ENCODE measurements at places on chromosomes 13 and 19. TPM values are rescaled to one million over a fixed set of nuclear protein-coding genes. Genes with fewer than 3 reads are reported as not detected.

GRCh38 chr13:32427852-32428580 lies at the start of gene N4BP2L1:
Gene N4BP2L1, minus strand, starts transcription at chr13:32428130. Its CDS starts 48 bp downstream, at chr13:32428082.
- peak within 1 kb of the TSS; percentile 88 for H3K27ac ChIP-seq
- H3K27me3 ChIP-seq: no peaks in the 10 kb centered on the region
- H3K4me3 ChIP-seq: peak within 1 kb of the TSS; percentile 91
- no peaks in the 10 kb centered on the region for H3K36me3 ChIP-seq
- peak; percentile 87 for DNase-seq

- no peaks in the 10 kb centered on the region for H3K27me3 ChIP-seq
- H3K4me3 ChIP-seq: no peak overlapping the region
- no peak for DNase-seq
- no peak overlapping the region for H3K27ac ChIP-seq
- H3K36me3 ChIP-seq: no peaks in the 10 kb centered on the region
These were observed 9.3 kb downstream of the C13orf42 start for GRCh38 chr13:51101636-51102235.

GRCh38 chr13:113539822-113540221 lies 44.7 kb upstream of the TFDP1 start:
- peak; percentile 22 for DNase-seq
- H3K27ac ChIP-seq: no peak overlapping the region
- no peaks in the 10 kb centered on the region for H3K4me1 ChIP-seq
- H3K36me3 ChIP-seq: peaks cover 44% of the 10 kb centered on the region

DNA sequence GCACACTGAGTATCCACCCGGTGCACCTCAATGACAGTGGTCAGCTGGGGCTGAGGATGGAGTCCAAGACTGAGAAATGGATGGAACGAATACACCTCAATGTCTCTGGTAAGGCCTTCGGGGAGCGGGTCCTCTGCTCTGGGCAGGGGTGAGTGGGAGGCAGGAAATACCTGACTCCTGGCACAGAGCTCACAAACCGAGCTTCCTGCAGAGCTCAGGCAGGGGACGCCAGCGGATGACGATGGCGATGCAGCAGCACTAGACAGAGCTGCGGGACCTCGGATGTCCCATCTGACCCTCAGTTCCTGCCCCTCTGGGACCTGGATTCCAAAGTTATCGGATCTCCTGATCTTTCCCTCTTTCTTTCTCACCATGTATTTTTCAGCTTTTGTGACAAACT lies 3.8 kb downstream of the CD22 start:
- H3K27me3 ChIP-seq: no peaks in the 10 kb centered on the region
- no peaks in the 10 kb centered on the region for H3K36me3 ChIP-seq
- no peak overlapping the region for H3K27ac ChIP-seq
- no peak for DNase-seq
- H3K4me1 ChIP-seq: no peaks in the 10 kb centered on the region

DNA sequence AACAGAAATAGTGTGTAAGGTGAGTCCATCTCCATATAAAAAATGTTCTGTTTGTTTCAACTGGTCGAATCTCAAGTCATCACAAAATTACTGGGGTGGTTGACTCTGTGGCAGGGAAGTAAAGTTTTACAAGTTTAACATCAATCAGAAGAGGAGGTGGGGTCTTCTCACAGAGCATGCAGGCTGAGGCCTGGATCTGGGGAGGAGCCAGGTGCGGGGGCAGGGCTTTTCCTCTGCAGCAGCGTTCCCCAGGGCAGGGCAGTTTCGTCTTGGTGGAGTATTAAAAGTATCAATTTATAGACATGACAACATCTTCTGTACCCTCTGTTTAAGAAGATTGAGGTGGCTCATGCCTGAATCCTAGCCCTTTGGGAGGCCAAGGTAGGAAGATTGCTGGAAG lies 68.8 kb downstream of the SLC7A9 start:
- H3K36me3 ChIP-seq: no peaks in the 10 kb centered on the region
- no peak overlapping the region for H3K4me3 ChIP-seq
- no peaks in the 10 kb centered on the region for H3K27me3 ChIP-seq
- H3K4me1 ChIP-seq: no peaks in the 10 kb centered on the region
- no peak for DNase-seq

DNA sequence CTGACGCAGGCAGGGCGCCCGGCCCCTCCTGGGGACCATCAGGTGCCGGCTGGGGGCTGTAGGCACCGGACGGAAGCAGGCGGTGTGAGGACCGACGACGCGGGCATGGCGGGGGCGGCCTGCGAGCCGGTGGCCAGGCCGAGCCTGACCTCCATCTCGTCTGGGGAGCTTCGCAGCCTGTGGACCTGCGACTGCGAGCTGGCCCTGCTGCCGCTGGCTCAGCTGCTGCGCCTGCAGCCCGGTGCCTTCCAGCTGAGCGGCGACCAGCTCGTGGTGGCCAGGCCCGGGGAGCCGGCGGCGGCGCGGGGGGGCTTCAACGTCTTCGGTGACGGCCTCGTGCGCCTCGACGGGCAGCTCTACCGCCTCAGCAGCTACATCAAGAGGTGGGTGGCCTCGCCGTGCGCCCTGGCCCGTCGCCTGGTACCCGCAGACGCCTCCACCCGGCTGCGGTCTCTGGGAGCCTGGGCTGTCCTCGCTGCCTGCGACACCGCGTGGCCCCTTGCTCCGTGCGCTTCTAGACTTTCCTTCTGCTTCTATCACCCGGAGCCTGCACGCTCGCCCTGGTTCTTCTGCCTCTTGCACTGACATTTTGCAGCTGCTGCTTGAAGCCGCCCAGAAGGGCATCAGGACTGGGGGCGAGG lies 460 bp downstream of the MEDAG start:
- no peak for DNase-seq
- H3K36me3 ChIP-seq: no peaks in the 10 kb centered on the region
- peak overlapping the region; percentile 54 for H3K4me3 ChIP-seq
- peak overlapping the region; percentile 77 for H3K27ac ChIP-seq

- DNase-seq: no peak
- H3K27ac ChIP-seq: no peak overlapping the region
- H3K27me3 ChIP-seq: peaks cover 3% of the 10 kb centered on the region
These were observed 68.3 kb downstream of the ATP8A2 start for GRCh38 chr13:25440061-25440460.

- H3K27ac ChIP-seq: no peak overlapping the region
- no peaks in the 10 kb centered on the region for H3K27me3 ChIP-seq
- no peaks in the 10 kb centered on the region for H3K36me3 ChIP-seq
- peaks cover 17% of the 10 kb centered on the region for H3K4me1 ChIP-seq
These were observed 42.5 kb downstream of the IRS2 start for GRCh38 chr13:109743706-109744453.

- H3K27me3 ChIP-seq: no peaks in the 10 kb centered on the region
- no peak overlapping the region for H3K4me3 ChIP-seq
- H3K36me3 ChIP-seq: no peaks in the 10 kb centered on the region
- DNase-seq: no peak
These were observed 1.6 kb upstream of the FCGBP start for GRCh38 chr19:39936020-39936419.

- no peak overlapping the region for H3K4me3 ChIP-seq
- no peak for DNase-seq
- peaks cover 26% of the 10 kb centered on the region for H3K27me3 ChIP-seq
- H3K36me3 ChIP-seq: no peaks in the 10 kb centered on the region
- H3K4me1 ChIP-seq: peaks cover 14% of the 10 kb centered on the region
These were observed 6.4 kb downstream of the DACH1 start for GRCh38 chr13:71860547-71861138.

- DNase-seq: peak; percentile 97
- peaks cover 84% of the 10 kb centered on the region for H3K27me3 ChIP-seq
- no peak within 1 kb of the TSS for H3K27ac ChIP-seq
- H3K36me3 ChIP-seq: no peaks in the 10 kb centered on the region
- H3K4me3 ChIP-seq: no peak within 1 kb of the TSS
- no peaks in the 10 kb centered on the region for H3K4me1 ChIP-seq
These were observed at the start of gene KCNC3 for GRCh38 chr19:50329146-50329925. Gene KCNC3, minus strand, starts transcription at chr19:50329377. Its CDS starts 295 bp downstream, at chr19:50329082.

GRCh38 chr13:84946192-84946591 lies 853.0 kb downstream of the SLITRK6 start:
- DNase-seq: no peak
- H3K36me3 ChIP-seq: no peaks in the 10 kb centered on the region
- no peaks in the 10 kb centered on the region for H3K27me3 ChIP-seq

- no peak overlapping the region for H3K27ac ChIP-seq
- no peak overlapping the region for H3K4me3 ChIP-seq
These were observed 35.5 kb upstream of the SLC15A1 start for GRCh38 chr13:98787996-98788395.

DNA sequence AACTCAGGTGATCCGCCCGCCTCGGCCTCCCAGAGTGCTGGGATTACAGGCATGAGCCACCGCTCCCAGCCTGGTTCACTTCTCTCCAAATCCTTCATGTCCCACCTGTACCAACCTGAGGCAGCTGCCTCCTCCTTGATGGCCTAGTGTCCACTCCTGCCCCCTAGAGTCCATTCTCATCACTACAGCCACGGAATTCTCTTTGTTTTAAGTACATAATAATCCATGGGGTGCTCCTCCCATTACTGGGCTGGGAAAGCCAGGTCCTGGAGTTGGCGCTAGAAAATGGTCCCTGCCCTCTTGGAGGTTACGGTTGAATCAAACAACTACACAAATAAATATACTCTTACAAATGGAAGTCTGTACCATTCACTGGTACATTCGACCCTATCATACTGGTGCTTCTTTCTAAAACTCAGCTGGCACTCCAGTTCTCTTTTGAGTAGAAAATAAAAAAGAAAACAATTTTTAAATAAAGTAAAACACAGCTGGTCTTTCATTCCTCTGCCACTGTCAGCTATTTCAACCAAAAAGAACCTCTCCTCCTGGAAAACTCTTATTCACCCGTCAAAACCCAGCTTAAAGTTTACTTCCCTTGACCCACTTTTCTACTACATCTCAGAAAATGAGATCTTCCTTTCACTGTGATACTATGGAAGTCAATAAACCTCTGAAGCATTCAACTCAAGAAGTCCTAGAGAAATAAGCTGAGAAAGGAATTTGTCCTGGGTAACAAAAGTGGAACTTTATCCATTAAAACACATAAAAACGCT lies 22.4 kb upstream of the ARHGEF18 start:
- no peak overlapping the region for H3K4me3 ChIP-seq
- no peaks in the 10 kb centered on the region for H3K36me3 ChIP-seq
- no peaks in the 10 kb centered on the region for H3K4me1 ChIP-seq
- H3K27ac ChIP-seq: no peak overlapping the region
- H3K27me3 ChIP-seq: no peaks in the 10 kb centered on the region
- DNase-seq: peak; percentile 4

DNA sequence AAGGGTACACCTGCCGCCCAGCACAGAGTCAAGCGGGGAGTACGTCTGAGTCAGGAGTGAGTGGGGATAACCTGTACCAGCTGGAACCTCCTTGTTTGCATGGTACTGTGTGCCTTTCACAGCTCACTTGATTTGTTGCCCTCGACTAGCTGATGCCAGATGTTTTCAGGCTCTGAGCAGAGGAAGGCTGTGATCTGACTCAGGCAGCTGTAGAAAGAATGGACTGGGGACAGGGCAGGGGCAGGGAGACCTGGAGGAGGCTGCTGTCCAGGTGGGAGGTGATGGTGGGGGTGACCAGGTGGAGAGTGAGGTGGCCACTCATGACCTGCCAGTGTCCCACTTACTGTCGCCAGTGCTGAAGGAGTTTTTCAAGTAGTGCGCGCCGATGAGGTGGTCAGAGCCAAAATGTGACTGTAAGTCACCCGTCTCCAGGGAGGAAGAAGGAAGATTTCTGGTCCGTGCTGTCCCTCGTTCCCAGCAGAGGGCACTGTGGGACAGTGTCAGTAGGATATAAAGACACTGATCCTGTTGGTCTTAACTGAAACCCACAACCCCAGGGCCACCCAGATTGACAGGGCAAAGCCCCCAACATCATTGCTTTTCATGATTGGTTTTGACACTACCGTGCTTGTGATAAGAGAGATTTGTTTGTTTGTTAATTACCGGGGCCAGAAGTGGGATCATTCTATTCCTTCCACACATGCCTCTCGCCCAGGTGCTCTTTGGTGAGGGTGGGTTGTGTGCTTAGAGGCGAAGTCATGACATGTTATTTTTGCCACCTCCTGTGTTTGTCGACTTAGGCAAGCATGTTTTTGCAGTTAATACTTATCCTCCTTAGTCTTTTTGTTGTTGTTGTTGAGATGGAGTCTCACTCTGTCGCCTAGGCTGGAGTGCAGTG lies 128.4 kb downstream of the DPF1 start:
- H3K4me3 ChIP-seq: no peak overlapping the region
- no peak for DNase-seq
- H3K27ac ChIP-seq: no peak overlapping the region
- no peaks in the 10 kb centered on the region for H3K27me3 ChIP-seq
- peaks cover 11% of the 10 kb centered on the region for H3K36me3 ChIP-seq

GRCh38 chr13:41004875-41005693 lies 14.0 kb downstream of the ELF1 start:
- H3K4me3 ChIP-seq: no peak overlapping the region
- H3K27me3 ChIP-seq: no peaks in the 10 kb centered on the region
- H3K36me3 ChIP-seq: no peaks in the 10 kb centered on the region
- H3K27ac ChIP-seq: no peak overlapping the region
- H3K4me1 ChIP-seq: peaks cover 38% of the 10 kb centered on the region

DNA sequence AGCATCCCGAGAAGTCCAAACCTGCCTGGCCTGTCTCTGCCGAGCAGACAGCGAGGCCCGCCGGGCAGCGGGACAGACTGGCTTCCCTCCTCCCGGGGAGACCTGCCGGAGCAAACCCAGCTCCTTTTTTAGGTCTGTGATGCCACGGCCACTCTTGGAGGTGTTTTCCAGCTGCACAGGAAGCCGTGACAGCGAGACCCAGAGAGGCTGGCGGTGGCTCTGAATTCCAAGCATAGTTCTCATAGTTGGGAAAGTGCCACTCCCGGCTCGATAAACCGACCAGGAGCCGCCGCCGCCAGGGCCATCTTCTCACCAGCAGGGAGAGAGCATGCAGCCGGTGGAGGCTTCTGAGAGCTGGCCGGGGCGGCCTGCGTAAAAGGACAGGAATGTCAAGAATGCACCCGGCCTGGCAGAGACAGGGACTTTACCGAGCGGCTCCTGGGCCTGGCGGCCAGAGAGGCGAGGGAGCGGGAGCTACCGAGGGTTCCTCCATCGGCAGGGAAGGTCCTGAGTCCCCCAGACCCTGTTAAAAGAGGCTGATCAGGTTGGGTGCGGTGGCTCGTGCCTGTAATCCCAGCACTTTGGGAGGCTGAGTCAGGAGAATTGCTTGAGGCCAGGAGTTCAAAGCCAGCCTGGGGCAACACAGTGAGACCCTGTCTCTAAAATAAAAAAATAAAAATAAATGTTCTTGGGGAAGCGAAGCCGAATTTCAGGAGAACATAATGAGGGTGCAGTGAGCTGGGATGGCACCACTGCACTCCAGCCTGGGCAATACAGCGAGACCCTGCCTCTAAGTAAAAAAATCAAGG lies 64.9 kb downstream of the GADD45B start:
- peak; percentile 98 for DNase-seq
- H3K36me3 ChIP-seq: no peaks in the 10 kb centered on the region
- H3K4me1 ChIP-seq: peaks cover 58% of the 10 kb centered on the region

GRCh38 chr19:11375143-11375948 lies 880 bp downstream of the SWSAP1 start:
- H3K27me3 ChIP-seq: no peaks in the 10 kb centered on the region
- peak overlapping the region; percentile 87 for H3K27ac ChIP-seq
- H3K4me1 ChIP-seq: peaks cover 49% of the 10 kb centered on the region
- peak overlapping the region; percentile 65 for H3K4me3 ChIP-seq
- peak; percentile 84 for DNase-seq

GRCh38 chr13:42100960-42101359 lies 52.5 kb downstream of the DGKH start:
- H3K27me3 ChIP-seq: no peaks in the 10 kb centered on the region
- H3K4me1 ChIP-seq: peaks cover 5% of the 10 kb centered on the region
- H3K4me3 ChIP-seq: no peak overlapping the region
- no peak overlapping the region for H3K27ac ChIP-seq
- no peaks in the 10 kb centered on the region for H3K36me3 ChIP-seq

The MBD3L3 gene
- not detected for total RNA-seq

The ONECUT3 gene
- not detected for total RNA-seq

The ZNF730 gene
- not detected for total RNA-seq

The DENND1C gene
- total RNA-seq: 0.99 TPM

The SPINT2 gene
- total RNA-seq: 17.7 TPM

The ADM5 gene
- total RNA-seq: 0.49 TPM

The CBLC gene
- not detected for total RNA-seq

The PNMA8B gene
- total RNA-seq: 1.3 TPM
